ENCODE measurements at places on chromosomes 6 and 20.

DNA sequence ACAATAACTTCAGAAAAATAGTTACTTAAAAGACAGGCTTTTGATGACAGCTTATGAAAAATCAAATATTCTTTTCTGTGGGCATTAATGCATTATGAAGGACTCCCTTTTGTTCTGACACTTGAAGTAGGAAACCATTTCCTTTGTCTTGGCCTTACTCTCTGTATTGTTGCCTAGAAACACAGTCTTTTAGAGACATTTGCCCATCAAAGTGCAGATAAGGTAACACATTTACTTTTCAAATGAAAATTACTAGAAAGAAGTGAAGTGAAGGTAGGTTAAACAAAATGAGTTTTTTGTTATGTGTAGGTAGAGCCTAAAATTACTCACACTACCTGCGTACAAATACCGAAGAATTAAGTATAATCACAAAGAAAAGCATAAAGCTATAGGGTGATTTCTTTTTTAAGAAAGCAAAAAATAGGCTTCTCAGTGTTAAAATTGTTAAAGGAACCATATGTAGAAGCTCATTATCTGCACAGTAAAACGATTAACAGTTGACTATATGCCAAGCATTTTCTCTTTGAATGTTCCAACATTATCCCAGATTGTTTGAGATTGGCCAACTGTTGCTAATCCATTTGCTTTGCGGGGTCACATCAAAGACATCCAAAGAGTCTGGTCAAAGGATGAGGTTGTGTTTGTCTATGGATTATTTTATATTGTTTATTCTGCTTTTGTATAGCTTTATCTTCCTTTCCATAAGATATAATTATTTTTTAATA, 542.0 kb upstream of the RNF217 start:
- no peak for DNase-seq

DNA sequence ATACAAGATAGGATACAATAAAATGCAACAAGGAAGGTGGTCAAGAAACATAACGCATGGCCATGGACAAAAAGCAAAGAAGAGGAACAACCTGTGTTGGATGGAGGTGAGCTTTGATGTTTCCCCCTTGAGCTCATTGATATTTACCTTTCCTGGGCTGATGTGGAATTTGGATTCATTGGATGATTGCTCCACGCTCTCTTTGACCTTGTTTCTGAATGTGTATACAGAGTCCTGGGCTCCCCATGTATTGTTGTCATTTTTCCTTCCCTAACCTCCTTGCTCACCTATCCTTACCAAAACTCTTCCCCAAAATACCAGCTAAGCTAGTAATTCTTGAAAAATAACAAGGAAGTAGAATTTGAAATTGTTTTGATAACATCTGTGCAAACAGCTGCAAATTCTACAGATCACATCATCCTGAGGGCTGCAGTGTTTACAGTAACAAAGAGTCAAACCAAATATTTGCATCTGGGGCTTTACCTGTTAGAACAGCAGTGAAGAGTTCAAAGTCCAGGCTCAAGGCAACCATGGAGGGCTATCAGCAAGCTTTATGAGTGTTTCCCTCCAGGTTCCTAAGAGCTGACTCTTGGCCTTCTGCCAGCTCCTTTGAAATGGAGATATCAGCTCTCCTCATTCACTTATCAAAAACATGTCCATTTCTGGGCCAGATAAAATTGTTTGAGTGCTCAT, 214.3 kb upstream of the MARCKS start:
- DNase-seq: no peak

DNA sequence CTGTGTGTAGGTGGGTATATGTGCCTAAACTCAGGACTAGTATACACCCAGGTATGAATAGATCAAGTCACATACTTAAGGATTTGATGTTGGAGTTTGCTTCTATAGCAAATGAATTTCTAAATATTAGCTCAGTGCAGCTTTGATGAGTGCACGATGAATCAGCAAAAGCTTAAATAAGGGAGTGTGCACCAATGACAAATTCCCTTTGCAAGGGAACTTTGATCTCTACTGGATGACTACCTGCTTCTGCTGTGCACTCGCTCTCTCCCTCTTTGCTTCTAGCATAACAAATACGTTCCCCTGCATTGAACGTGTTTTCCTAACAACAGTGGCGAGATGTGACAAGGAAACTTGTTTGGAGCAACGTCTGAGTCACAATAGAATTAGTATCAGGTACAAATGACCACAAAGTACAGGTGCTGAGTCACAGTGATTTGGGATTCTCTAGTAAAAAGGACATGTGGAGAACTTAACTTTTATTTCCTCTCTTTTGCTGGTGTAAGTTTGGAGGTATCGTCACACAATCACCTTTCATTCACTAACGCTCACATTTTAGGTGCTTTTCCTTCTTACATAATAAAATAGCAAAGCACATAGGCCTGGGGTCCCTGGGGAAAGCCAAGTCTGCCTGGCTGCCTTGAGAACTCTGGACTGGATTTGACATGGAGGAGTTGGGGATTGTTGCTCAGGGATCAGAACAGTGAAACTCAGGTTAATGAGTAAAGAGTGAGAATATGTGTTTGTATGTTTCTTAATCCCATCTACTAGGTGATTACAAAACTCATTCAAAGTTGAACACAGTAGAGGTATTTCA, 49.7 kb downstream of the KLHL31 start:
- DNase-seq: no peak

GRCh38 chr6:154909821-154910220, 85.3 kb upstream of the TIAM2 start:
- no peak for DNase-seq

- no peak for DNase-seq
These were observed 68.5 kb downstream of the SH3BGRL2 start for GRCh38 chr6:79699606-79700005.

DNA sequence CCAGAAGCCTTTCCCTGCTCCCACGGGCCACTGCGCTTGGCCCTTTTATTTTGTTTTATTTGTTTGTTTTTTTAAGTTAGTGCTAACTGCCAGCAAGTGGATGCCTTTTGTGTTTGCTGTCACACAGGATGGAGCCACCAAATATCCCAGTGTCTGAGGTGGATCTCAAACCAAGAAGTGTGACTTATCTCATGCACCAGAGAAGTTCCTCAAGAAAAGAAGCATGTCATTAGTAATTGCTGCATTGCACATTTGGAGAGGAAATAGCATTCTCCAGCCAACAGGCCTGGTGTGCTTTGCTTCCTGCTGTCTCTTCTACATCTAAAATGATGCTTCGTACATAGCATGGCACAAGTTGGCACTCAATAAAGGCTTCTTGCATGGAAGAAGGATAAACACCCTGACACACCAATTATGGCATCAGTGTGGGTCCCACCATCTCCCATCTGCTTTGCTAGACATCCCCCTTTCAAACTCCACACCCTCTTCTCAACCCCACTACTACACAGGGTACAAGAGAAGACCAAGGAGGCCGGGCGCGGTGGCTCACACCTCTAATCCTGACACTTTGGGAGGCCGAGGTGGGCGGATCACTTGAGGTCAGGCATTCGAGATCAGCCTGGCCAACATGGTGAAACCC, 1.9 kb upstream of the ATP9A start:
- DNase-seq: no peak

- no peak for DNase-seq
These were observed 296 bp downstream of the DZANK1 start for GRCh38 chr20:18466574-18466893.

DNA sequence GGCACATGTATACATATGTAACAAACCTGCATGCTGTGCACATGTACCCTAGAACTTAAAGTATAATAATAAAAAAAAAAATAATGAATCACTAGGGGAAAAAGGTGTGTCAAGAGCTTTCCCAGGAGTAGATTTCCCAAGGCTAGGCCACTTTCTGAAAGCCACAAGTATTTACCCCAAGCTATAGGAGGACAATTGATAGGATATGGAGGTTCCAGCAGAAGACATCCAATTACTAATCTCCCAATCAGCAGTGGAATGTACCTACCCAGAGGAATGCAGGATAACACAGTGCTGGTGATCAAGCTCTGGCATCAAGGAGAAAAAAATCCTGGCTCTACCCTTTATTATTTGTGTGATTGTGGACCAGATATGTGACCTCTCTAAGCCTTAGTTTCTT, 562.7 kb downstream of the RFPL4B start:
- no peak for DNase-seq

DNA sequence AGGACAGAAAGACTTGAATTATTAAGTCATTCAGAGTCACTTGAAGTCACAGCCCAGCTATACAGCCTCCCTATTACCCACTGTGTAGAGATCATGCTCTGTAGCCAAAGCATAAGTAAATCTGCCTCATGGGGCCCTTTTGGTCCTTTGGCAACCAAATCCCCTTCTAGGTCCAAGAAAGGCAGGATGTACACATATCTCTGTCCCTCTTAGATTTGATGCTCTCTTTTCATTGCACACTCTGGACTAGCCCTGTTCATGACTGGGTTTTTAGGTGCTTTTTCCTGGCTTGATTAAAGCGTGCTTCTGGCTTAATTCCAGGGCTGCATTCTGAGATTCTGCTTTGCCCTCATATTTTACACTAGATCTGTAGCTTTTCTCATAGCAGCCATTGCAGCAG, 296.8 kb downstream of the TENT5A start:
- DNase-seq: no peak

DNA sequence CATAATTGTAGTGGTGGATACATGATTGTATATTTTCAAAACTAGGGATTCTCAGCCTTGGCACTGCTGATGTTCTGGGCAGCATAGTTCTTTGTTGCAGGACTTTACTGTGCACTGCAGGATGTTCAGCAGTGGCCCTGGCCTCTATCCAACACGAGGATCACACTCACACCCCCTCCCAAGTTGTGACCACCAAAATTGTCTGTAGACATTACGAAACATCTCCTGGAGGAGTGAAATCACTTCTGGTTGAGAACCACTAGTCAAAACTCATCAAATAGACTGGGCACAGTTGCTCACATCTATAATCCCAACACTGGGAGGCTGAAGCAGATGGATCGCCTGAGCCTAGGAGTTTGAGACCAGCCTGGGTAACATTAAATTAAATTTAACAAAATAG, 123.1 kb upstream of the CDYL start:
- no peak for DNase-seq

- no peak for DNase-seq
These were observed 50.1 kb upstream of the ARMC2 start for GRCh38 chr6:108797951-108798669.

GRCh38 chr20:31578448-31579138, 26.5 kb upstream of the ID1 start:
- no peak for DNase-seq

GRCh38 chr6:26220145-26220970, 133.1 kb downstream of the HFE start:
- no peak for DNase-seq

- no peak for DNase-seq
These were observed 1.9 kb downstream of the DHX16 start for GRCh38 chr6:30670760-30671527.

- DNase-seq: peak; percentile 60
These were observed 38.1 kb downstream of the GNAS start for GRCh38 chr20:58890518-58891085.

DNA sequence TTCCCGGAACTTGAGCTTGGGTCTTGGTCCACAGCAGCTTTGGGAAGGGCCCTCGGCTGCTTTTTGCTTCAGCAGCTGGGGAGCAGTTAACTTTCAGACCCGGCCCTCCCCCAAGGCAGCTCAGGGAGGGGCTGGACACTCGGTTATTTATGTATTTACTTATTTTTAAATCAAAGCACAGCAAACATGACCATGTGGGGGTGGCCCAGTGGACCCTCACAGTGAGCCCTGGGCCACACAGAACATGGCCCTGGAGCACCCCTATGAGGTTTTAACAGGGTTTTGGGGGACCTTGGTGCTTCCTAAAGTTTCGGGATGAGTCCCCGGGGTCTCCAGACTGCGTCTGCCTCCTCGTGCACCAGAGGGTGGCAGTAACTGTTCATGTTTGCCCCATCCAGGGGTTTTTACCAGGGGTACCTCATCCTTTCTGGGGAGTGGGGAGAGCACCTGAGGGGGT, 26.6 kb upstream of the NPBWR2 start:
- no peak for DNase-seq

GRCh38 chr20:21496452-21496851, 17.4 kb downstream of the NKX2-2 start:
- no peak for DNase-seq

GRCh38 chr20:8330785-8331695, 199.0 kb downstream of the PLCB1 start:
- no peak for DNase-seq

DNA sequence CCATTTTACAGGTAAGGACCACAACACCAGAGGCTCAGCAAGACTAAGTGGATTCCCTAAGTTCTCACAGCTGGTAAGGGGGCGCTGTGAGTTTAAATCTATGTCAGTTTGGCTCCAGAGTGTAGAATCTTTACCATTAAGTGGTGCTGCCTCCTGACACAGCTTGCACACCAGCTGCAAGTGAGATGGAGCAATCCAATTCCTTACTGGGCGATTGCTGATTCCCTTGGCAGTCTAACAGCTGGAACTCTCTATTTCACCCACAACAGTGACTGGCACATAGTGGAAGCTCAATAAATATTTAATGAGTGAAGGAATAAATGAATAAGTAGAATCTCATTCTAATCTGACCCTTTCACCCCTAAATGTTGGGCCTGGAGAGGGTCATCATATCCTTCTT, 176.7 kb downstream of the CLIC5 start:
- no peak for DNase-seq

DNA sequence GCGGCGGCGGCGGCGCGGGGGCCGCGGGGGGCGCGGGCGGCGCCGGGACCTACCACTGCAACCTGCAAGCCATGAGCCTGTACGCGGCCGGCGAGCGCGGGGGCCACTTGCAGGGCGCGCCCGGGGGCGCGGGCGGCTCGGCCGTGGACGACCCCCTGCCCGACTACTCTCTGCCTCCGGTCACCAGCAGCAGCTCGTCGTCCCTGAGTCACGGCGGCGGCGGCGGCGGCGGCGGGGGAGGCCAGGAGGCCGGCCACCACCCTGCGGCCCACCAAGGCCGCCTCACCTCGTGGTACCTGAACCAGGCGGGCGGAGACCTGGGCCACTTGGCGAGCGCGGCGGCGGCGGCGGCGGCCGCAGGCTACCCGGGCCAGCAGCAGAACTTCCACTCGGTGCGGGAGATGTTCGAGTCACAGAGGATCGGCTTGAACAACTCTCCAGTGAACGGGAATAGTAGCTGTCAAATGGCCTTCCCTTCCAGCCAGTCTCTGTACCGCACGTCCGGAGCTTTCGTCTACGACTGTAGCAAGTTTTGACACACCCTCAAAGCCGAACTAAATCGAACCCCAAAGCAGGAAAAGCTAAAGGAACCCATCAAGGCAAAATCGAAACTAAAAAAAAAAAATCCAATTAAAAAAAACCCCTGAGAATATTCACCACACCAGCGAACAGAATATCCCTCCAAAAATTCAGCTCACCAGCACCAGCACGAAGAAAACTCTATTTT, 2.0 kb downstream of the FOXC1 start:
- no peak for DNase-seq

GRCh38 chr20:6469695-6470094, 297.8 kb upstream of the BMP2 start:
- no peak for DNase-seq

- no peak for DNase-seq
These were observed 766 bp downstream of the OLIG3 start for GRCh38 chr6:137493218-137494038.

- DNase-seq: no peak
These were observed 35.7 kb downstream of the HBS1L start for GRCh38 chr6:135018941-135019340.

- DNase-seq: no peak
These were observed 222.1 kb upstream of the RREB1 start for GRCh38 chr6:6885521-6886170.
